ENCODE measurements at places on chromosomes 16 and 17. TPM values are rescaled to one million over a fixed set of nuclear protein-coding genes. Genes with fewer than 3 reads are reported as not detected.
A peak's percentile ranks its signal among the peaks of the same experiment; 100 is the strongest.

DNA sequence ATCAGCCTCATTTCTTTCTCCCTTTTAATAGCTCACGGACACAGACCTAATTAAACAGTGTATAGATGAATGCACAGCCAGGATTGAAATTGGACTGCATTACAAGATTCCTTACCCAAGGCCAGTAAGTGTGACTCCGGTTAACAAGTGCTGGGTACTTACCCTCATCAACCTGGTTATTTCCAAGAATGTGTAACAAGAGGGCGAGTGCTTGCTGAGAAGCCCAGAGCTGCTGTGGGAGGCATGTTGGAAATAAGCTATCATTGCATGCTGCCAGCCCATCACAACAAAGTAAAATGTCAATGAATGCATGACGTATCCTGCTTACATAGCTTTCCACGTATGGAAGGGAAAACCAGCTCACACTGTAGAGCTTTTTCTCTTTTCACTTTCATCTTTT is 19.5 kb downstream of the LYRM1 start:
- no peak for DNase-seq

- peak; percentile 6 for DNase-seq
Measured at GRCh38 chr17:32609085-32609484, 122.3 kb downstream of the CDK5R1 start.

DNA sequence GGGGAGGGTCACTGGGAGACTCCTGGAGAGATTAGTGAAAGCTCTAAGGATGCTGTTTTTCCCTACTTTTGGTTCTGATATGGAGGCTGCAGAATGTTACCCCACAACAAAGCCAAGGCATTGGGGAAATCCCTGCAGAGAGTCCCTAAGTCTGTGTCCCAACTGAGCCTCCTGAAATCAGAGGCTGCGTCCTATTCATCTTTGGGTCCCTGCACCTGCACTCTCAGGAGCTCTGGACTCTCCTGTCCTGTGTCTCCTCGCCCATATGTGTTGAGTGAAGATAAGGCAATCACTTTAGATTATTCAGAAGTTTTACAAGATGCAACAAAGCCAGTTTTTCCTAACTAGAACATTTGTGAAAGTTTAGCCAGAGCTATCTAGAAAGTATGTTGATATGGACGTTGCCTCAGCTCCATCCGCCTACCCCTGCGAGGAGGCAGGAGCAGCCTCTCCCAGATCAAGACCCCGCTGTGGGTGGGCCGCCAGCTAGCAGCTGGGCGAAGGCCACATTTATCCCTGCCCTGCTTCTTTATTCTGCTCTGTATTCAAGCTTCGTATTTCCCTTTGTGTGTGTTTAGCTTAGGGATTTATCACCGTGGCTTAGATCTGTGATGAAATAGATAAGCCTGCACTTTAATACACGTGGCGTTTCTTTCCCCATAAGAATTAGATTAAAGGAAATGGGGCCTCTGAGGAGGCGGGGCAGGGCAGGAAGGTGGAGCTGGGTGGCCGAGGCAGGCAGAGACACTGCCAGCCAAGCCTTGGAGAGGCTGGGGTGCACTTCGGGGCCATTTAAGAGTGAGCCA is 37.4 kb downstream of the SHISA6 start:
- DNase-seq, result no peak

DNA sequence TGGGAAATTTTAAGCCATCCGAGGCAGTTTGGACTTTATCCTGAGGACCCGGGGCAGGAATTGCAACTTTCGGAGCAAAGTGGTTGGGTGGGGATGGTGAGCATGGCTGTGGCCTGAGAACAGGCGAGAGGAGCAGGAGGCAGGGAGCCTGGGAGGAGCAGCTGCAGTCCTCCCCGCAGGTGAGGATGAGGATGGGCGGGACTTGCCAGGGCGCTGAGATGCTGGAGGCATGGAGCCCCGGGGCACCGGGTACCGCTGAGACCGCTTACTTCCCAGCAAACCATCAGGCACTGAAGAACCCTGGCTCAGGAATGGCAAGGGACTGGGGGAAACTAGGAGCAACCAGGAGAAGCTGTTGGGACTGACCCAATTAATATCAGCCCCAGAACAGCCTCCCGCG is 210.8 kb downstream of the GSG1L start:
- DNase-seq, result no peak

DNA sequence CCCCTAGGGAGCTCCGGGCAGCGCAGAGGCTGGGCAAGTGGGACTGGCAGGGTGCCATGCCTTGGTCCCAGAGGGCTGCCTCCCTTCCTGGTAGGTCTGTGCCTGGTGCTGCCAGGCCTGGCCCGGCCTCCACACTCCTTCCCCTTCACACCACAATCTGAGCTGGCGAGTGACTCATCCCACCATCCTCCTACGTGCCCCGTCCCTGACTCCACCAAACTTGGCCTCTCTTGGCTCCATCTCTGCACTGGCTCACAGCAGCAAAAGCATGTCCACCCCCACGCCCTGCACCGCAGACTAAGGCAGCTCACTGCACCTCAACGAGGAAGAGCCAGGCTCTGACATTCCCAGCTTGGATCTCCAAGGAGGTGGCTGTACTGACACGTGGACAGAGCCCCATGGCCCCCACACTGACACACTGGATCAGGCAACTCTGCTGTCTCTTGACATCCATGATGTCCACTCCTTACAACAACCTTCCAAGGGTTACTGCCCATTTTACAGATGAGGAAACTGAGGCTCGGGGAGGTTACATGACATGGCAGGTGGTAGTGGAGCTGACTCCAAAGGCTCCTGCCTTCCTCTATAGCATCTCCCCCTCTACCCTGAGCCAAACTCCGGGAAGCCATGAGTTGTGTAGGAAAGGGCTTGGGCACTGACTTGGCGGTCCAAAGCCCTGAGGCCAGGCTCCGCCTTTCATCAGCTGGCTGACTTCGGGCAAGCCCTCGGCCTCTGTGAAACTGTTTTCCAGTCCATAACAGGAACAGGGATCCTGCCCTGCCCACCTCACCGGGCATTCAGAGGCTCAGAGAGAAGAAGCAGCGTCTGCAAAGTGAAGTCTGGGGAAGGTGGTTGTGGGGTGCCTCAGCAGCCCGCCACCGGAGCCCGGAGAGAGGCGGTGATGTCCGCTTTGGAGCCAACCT is 20.1 kb upstream of the KRT19 start:
- peak; percentile 100 for DNase-seq

GRCh38 chr17:64337676-64338075 is 53.0 kb downstream of the PECAM1 start:
- DNase-seq, result no peak

Gene NME3
- total RNA-seq, result 69.7 TPM

Gene ZNF205
- total RNA-seq, result 16.4 TPM

Gene OMG
- total RNA-seq, result 26.8 TPM

Gene C1QTNF1
- total RNA-seq, result 45.2 TPM
